ENCODE measurements at places on chromosomes 5 and 9.

GRCh38 chr5:58816181-58816731, 233.4 kb downstream of the RAB3C start:
- DNase-seq: no peak

GRCh38 chr5:5140479-5141338, 579 bp downstream of the ADAMTS16 start:
- no peak for DNase-seq

- DNase-seq: no peak
Observed at GRCh38 chr5:180354966-180355365, 1.8 kb upstream of the GFPT2 start.

DNA sequence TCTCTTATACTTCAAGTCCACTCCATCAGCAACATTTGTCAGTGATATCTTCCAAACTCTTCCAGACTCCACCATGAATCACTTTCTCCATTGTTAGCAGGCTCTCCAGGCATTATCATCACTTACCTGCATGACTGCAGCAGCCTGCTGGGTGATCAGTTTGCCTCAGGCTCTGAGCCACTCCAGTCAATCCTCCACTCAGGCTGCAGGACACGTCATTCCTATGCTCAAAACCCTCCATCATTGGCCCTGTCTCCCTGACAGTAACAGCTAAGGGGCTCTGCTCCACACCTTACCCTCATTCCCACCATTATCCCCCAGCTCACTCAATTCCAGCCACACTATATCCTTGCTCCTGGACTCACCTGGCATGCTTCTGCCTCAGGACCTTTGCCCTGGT, 10.7 kb downstream of the DIRAS2 start:
- no peak for DNase-seq

DNA sequence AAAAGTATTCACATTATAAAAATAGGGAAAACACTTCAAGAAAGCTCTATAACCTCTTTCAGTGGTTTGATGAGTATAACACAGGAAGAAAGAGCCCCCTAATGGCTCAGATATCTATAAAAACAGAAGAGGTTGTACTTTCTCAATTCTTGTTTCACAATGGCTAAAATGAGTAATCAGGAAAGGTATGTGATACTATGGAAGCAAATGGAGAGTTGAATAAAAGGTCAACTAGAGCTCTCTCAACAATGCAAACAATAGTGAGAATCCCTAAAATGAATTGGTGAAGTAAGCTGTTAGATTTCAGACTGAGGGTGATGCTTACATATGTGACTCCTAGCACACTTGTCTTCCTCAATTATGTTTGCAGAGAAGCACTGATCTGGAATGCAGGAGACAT, 584.6 kb upstream of the CDH18 start:
- DNase-seq: no peak

DNA sequence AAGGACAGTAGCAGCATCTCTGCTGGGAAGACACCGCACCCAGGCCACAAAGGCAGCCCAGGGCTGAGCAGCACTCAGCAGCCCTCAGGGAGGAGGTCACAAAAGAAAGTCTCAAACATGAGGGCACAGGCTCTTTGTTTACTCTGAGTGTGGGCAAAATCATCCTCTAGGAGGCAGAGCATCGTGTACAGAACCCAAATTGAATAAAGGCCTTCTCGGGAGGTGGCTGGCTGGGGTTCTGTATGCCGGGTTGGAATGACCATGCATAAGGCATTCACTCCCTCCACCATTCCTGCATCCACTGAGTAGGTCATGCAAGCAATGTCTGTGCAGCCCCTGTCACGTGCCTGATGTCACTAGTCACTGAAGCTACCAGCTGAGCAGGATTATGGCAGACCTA, 412.8 kb downstream of the SPOCK1 start:
- no peak for DNase-seq

DNA sequence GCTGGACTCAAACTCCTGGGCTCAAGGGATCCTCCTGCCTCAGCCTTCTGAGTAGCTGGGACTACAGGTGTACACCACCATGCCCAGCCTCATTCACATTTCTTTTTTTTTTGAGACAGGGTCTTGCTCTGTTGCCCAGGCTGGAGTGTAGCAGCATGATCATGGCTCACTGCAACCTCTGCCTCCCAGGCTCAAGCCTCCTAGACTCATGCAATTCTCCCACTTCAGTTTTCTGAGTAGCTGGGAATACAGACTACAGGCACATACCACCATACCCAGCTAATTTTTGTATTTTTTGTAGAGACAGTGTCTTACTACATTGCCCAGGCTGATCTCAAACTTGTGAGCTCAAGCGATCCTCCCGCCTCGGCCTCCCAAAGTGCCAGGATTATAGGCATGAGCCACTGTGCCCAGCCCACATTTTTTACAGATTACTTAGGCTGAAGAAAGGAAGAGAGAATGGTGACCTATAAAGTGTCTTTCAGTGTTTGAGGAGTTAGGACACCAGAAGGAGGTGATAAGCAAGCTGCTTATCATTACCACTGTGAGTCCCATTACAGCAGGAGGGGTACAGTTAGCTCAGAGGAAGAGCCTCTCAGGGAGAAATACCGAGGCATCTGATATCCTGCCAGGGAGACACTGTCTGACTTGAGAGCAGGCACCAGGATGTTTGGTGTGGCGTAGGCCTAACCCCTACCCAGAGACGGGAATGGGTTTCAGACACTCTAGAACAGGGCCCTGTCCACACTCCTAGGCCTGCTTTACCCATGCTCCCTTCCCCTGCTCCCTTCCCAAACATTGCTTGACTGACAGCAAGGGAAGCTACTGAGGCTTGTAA, 9.7 kb downstream of the FAXDC2 start:
- no peak for DNase-seq

DNA sequence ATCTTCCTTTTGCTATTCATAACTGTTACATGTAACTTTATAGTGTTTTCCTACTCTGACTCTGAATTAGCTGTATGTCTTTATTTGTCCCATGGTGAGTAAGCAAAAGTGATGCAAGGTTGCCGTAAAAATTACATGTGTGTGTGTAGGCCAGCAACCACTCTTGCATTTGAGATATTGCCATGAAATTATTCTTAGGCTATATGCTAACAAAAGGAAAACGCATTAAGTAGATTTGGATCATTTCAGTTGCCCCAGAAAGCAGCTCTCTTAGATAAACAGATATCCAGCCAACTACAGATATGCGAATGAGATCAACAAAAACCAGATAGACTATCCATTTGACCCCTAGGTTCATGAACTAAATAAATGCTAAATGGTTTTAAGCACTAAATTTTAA, 73.6 kb downstream of the CYLC2 start:
- DNase-seq: no peak

DNA sequence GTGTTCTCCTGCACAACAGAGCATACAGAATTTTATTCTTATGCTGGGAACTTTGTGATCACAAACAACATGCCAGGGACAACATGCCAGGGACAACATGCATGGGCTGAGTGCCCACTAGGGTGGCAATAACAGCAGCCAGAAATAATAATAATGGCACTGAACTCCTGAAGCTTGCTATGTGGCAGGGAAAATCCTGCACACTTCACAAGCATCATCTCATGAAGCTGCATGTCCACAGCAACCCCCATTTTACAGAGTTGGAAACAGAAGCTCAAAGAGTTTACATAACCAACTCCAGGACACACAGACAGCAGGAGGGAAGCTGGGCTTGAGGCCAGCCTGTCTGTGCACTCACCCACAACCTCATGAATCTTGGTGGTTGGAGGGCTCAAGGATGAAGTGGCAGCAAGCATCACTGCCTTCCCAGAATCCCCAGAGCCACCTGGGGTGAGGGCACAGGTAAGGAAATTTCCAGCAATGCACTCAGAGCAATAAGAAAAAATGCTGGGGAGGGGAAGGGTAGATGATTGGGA, 111.4 kb downstream of the GABBR2 start:
- DNase-seq: no peak

- no peak for DNase-seq
Observed at GRCh38 chr5:17769277-17769676, 135.0 kb downstream of the TAF11L14 start.

- DNase-seq: no peak
Observed at GRCh38 chr5:145934276-145934675, 2.1 kb upstream of the SH3RF2 start.

- no peak for DNase-seq
Observed at GRCh38 chr9:113922160-113922559, 46.1 kb downstream of the ZNF618 start.

GRCh38 chr5:98458004-98458403, 315.5 kb upstream of the RGMB start:
- no peak for DNase-seq

DNA sequence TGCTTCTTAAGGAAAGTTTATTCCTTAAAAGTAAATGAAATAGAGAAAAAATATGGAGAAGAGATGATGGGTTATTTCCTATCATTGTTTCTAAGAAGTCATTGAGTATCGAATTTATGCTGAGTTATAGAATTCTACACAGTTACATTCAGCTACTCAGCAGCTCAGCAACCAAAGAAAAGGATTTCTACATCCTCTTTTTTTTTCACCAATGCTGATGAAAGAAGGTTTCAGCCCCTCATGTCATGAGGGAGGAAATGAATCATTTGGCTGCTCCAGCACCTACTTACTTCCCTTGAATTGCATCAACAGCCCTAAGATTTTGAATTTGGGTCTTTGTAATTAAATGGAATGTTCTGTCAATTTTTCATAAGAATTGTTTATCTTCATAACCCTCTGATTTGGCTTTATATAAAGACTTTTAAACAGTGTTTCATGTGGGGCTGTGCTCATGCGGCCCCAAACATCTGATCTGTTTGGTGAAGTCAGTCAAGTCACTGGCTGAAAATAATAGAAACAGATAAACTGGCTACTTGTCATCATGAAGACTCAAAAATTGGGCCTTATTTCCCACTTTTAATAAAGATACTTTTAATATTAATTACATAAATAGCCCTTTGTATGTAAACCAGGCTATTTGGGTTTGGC, 18.5 kb upstream of the SNX2 start:
- no peak for DNase-seq

DNA sequence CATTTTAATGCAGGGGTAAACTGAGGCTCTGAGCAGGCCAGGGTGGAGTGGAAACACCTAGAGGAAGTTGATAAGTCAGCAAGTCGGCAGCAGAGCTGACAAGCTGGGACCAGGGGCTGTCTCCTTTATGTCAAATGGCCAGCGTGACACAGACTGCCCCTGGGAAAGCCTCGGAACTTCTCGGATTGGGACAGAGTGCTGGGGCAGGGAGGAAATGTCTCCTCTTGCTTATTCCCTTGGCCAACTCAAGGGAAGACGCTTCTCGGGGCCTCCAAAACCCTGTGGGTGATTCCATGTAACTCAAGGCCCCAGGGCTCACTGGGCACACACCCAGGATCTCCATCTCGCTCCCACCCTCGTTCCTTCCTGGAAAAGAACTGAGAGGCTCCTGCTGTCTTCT, 25.4 kb upstream of the ANXA6 start:
- DNase-seq: no peak

GRCh38 chr5:154977409-154977808, 36.1 kb upstream of the KIF4B start:
- no peak for DNase-seq

DNA sequence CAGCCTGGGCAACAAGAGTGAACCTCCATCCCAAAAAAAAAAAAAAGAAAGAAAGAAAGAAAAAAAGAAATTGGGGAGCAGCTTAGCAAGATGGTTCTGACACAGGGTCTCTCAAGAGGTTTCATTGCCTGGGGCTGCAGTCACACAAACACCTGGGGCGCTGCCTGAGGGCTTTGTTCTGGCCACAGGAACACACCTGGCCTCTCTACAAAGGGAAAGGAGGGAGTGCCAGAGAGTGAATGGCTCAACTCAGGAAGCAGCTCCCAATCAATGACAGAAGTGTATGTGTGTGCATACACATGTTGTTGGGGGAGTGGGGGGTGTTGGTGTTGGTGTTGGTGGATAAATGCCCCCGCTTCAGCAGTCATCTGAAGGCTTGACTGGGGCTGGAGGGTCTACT, 32.4 kb upstream of the CTNNA1 start:
- no peak for DNase-seq

DNA sequence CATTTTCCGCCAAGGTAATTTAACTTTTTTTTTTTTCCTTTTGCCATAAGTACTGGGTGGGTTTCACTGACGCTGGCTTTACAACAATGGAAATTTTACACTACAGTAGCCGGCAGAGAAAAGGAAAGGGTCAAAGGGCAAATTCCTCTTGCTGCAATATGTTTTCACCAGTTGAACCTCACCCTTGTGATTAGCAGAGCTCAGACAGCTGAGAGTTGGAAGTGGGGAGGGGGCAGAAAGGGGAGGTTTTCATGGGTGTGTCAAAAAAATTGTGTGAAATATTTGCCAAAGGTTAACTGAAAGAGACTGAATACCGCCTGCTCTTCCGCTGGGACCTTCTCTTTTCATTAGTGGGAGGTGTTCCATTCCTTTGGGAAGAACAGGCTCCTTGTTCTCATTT, 296.9 kb downstream of the ADAMTS6 start:
- DNase-seq: no peak

DNA sequence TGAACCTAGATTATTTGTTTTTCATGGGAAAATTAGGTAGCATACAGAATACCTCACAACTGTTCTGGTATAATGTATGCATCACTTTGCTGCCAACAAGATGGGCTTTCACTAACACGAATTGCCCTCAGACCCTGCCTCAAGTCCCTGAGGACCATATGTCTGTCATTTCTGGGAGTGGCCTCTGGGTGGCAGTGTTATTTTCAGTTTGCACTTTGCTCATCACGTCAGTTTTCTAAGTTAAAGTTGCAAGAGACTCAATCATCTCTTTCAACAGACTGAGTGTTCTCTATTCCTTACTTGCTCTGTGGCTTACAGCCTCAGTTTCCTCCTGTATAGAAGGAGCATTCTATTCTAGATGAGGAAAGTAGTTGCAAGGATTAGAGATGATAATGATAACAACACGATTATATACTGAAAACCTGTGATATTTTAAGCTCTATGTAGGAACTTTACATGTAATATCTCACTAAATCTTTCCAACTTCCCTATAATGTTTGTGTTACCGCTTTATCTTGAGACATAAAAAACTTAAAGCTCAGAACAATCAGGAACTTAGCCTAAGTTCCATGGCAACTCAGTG, 55.7 kb downstream of the TSSK1B start:
- peak; percentile 52 for DNase-seq

DNA sequence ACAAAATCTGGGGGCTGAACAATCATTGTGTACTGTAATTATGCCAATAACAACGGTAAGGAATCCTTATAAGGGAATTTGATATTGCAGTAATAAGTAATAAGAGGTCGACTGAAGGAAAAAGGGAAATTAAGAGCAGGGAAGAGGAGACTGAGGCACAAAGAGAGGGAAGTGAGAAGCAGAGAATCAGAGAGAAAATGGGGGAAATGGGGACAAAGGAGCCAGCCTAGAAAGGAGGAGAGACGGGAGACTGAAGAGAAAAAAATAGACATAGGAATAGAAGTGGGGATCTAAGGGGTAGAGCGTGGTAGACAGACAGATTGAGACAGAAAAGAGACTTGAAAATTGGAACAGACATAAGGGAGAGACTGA, 518 bp upstream of the ZNF300 start:
- no peak for DNase-seq

- DNase-seq: no peak
Observed at GRCh38 chr5:139335811-139336210, 5.8 kb upstream of the PAIP2 start.

- no peak for DNase-seq
Observed at GRCh38 chr9:81497091-81497490, 192.3 kb downstream of the TLE1 start.

Measured in femur (tissue), 1 donor.